ENCODE measurements at places on chromosomes 12 and 14.

- DNase-seq: no peak
Observed at GRCh38 chr14:78164226-78164853, 5.8 kb upstream of the NRXN3 start.

DNA sequence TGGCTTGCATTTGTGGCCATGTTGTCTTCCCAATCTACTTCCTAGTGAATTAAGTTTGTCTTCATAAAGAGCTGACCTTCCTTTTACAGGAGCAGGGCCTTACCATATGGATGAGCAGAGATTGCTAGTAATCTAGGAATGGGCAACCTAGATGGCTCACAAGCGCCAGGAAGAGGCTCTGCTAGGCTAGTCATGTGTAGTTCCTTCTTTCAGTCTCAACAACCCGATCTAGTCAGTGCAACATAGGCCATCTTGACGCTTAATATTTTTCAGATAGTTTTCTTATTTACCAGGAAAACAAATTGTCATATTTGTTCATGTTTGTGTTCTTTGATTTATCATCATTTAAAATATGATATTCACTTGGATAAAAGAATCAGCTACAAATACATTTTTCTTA is 48.2 kb upstream of the TPH2 start:
- no peak for DNase-seq

- DNase-seq: no peak
Observed at GRCh38 chr12:91667694-91668093, 478.0 kb downstream of the BTG1 start.

DNA sequence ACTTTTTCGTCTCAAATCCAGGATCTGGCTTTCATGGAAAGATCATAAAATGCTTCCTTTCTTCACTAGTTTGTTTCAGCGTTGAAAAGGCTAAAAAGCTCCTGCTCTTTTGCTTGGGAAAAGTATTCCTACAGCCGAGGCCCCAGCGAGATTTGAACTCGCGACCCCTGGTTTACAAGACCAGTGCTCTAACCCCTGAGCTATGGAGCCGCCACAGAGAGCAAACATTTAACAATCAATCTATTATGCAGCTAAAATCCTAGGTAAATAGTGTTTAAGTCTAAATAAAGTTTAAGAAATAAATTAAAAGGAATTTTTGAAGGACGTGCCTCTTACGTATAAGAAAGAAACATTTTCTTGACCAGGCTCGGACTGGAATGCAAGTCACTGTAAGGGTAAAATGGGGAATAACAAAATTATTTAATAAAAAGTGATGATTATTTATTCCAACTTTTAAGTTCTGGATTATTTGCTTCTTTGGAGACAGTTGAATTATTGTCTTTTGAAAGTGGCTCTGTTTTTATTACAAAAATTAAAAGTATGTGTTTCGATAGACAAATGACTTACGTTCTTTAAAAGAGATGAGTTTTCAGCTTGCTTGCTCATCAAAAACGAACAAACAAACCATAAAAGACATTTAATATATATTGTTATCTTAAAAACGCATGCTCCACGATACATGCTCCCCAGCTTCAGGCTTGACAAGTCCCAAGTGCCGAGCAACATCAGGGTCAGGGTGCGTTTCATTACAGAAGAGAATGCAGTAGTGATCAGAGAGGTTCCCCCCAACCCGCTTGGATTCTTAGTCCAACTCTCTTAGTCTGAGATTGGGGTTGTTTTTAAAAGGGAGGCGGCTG is 10.2 kb downstream of the OR6S1 start:
- peak; percentile 21 for DNase-seq
